CD4-positive, alpha-beta T cell treated with Interleukin-15 for 4 hours (primary cell): ENCODE measurements at places on chromosomes 3 and 15.

GRCh38 chr3:77456431-77456830 is 416.5 kb downstream of the ROBO2 start:
- no peak for DNase-seq

GRCh38 chr3:45497963-45498362 is 96.6 kb upstream of the LIMD1 start:
- DNase-seq: no peak

GRCh38 chr3:5047764-5048419 is 68.7 kb downstream of the BHLHE40 start:
- DNase-seq: no peak

- no peak for DNase-seq
These were observed 21.8 kb upstream of the ERICH6 start for GRCh38 chr3:150725548-150725947.

DNA sequence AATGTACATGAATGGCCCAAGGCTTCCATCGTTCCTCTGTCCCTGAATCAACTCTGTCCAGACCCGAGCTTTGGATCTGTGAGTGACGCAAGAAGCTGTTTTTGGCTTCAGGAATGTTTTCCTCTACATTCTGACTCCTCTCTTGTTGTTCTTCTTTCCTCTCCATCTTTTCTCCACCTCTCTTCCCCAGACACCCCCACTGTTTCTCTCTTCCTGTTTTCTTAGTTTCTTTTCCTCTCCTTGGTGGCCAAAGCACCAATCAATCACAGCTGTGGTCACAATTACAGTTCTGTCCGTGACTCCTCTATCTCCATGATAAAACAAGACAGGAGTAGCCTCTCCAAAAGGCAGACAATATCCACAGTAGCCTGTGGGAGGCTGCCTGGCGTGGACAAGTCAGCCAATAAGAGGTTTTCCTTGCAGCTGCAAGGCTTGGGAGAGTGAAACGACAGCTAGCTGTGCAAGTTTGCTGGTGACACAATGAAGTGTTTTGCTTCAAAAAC is 4.9 kb upstream of the TMEM212 start:
- no peak for DNase-seq

DNA sequence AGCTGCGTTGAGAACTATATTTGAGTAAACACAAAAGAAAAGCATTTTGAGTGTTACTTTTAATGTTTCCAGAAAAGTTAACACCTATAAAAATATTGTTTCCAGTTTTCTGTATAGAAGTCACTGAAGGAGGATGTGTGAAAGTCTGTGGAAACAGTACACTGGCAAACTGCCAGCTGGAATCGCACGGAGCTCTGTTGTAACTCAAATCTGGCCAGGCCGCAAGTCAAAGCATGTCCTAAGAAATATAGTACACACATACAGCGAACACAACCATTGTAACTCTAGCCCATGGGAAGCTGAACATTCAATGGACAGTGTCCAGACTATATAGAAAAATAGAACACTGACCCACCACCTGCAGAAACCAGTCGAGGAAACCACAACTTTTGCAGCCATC is 657.2 kb downstream of the FHIT start:
- no peak for DNase-seq

- DNase-seq: no peak
These were observed 17.1 kb downstream of the VILL start for GRCh38 chr3:38007754-38008090.

DNA sequence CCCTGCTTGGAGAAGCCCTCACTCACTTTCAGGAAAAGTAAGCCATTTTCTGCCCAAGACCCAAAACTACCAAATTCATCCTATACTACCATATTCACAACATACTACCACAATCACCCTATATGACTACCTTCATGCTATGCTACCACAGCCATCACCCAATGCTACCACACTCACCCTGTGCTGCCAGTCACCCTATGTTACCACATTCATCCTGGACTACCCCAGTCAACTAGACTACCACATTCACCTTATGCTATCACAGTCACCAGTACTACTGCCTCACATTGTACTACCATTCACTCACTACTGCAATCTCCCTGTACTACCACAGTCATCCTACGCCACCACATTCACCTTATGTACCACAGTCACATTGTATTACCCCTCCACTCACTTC is 58.4 kb upstream of the CDV3 start:
- DNase-seq: no peak

DNA sequence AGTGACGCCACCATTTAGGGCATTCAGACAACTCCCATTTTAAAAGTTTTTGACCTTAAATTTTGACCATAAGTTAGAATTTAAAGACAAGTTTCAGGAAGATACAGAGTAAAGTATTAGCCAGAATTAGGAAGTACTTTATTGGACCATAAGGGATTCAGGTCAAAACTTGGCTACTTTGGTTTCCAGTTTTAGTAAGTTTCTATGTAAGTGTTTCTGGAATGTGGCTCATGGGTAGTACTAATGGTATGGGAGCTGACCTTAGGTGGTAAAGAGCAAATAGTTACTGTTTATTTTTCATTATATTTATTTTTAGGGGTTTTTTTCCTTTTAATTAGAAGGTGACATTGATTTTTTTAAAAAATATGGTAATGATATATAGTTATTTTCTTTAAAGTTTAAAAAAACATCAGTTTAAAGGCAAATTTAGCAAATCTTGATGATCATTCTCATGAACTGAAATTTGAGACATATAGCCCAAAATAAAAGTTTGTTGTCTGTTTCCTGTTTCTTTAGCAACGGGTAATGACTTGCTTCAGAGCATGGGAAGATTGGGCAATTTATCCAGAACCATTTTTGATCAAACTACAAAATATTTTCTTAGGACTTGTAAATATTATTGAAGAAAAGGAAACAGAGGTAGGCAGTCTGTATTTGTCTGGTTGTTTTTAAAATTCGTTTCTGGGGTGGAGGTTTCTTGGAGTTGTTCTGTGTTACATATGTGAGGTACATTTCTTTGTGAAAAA is 34.3 kb downstream of the U2SURP start:
- no peak for DNase-seq

- DNase-seq: no peak
These were observed 72.0 kb downstream of the RAD18 start for GRCh38 chr3:8891303-8891702.

DNA sequence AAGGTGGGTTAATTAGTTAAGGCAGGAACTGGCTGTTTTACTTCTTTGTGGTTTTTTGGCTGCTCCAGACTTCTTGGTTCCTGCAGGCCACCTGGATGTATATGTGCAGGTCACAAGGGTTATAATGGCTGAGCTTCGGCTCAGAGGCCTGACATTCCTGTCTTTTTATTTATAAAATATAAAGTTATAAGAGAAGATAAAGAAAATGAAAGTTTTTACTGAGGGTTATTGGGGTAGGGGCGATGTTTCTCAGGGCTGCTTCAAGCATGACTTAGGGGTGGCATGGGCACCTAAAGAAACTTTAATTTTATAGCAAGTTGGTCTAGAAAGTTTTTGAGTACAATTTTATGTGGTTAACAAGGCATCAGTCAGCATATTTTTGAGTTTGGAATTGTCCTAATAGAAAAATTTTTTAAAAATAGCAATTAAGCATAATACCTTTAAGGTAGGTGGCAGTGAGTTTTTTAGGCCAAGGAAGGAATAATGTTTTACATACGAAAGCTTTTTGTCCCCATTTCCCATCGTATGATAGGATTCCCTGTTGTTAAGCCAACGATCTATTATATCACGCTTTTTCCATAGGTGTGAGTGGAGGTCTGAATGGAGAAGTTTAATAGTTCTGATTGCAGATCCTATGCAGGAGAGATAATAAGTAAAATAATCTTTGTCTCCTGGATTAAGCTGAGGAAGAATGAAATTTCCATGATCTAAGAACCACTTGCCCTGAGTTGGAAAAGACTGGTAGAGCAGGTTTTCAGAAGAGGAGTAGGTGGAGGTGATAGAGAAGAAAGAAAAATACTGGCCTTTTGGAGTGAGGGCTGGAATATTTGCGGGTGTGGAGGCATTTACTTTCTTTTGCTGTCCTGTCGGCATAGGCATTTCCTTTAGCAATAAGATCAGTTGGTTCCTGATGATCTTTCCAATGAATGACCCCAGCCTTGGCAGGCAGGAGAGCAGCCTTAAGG is 10.1 kb downstream of the STRIT1 start:
- DNase-seq: no peak

DNA sequence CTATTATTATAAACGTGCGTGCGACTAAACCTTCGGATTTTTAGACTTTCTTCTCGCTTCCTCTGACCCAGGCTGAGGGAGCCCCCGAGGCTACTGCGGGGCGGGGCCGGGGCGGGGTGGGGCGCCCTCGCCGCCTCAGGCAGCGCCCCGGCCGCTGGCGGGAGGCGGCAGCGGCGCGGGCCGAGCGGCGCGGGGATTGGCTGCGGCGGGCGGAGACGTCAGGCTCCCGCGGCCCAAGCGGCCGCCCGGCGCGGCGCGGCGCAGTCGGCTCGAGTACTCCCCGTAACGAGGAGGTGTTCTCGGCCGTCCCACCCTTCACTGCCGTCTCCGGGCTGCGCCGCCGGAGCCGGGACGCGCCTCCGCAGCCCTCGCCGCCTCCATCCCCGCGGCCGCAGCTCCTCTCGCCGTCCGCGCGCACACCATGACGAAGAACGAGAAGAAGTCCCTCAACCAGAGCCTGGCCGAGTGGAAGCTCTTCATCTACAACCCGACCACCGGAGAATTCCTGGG is at the start of gene ATP1B3:
TSS of gene ATP1B3 (plus strand) at position 263 of the 510 bp plus-strand sequence. CDS start at position 422, 159 bp downstream.
- DNase-seq: peak; percentile 85

GRCh38 chr3:129023909-129024308 is 22.8 kb downstream of the EFCC1 start:
- DNase-seq: no peak

- DNase-seq: no peak
These were observed 41.7 kb upstream of the IGF2BP2 start for GRCh38 chr3:185866555-185866954.

- no peak for DNase-seq
These were observed 34.6 kb downstream of the FAM174B start for GRCh38 chr15:92620991-92621390.

- no peak for DNase-seq
These were observed 933 bp upstream of the APEH start for GRCh38 chr3:49673121-49673714.

DNA sequence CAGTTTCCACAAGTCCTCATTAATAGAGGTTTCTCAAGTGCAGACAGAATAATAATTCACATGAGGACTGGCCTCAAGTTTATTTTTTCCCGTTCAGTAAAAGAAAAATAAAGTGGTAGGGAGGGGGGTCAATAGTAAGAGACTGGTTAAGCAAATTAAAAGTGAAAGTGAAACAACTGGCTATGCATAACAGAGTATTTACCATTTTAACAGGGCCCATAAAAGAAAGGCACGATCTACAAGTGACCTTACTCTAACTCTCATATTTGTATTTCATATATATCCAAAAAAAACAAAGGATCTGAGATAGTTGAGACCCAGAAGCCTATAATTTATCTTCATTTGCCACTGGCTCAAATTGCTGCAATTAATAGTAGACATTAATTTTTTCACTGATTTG is 686.3 kb downstream of the NTRK3 start:
- DNase-seq: no peak

GRCh38 chr3:23501201-23501802 is 298.2 kb downstream of the UBE2E2 start:
- no peak for DNase-seq

DNA sequence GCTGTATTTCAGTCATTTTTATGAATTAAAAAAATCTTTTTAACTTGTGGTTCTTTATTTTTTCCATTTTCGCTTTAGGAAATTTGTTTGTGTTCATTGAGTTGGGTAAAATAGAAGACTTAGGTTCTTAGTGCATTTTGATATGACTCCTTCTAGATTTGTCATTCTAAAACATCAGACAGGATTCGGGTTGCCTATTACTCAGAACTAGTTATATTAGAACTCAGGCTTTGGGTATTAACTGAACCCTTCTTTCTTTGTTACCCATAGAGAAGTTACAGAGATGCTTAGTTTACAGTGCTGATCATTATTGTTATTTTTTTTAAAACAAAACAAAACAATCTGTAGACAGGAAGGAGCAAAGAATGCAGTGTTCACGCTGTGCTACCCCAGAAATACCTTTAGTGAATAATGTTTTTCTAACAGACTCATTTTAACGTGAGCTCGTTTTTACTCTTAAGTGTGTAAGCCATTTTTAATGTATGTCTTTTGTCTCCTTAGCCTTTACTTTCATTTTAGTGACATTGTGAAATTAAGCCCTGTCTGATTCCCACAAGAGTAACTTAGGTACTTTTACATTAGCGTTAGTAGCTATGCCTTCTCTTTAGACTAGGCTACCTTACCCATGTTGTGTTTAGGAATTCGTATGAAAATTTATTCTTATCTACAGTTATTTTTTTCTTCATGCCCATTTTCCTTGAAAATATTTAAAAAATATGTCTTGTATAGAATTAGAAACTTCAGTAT is 53.4 kb downstream of the CMC1 start:
- no peak for DNase-seq

GRCh38 chr3:112617285-112617684 is 23.7 kb downstream of the CCDC80 start:
- no peak for DNase-seq

DNA sequence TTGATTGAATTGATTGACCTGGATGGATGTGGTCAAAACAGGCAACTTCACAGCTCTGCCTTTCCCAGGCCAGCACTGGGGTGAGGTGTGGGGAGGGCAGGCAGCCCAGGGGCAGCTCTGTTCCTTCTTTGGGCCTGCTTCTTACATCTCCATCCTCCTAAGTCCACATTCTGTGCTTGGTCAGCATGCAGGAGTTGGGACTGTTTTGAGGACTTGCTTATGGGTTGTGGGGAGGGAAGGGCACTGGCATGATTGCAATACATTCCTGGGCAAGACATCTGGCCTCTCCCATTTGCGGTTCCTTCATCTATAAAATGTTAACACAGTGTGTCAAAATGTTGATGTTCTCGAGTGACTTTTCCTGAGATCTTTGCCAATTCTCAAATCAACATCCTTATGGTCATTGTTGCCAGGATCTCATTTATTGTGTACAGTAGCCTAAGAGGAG is 84.1 kb downstream of the ST6GAL1 start:
- no peak for DNase-seq

DNA sequence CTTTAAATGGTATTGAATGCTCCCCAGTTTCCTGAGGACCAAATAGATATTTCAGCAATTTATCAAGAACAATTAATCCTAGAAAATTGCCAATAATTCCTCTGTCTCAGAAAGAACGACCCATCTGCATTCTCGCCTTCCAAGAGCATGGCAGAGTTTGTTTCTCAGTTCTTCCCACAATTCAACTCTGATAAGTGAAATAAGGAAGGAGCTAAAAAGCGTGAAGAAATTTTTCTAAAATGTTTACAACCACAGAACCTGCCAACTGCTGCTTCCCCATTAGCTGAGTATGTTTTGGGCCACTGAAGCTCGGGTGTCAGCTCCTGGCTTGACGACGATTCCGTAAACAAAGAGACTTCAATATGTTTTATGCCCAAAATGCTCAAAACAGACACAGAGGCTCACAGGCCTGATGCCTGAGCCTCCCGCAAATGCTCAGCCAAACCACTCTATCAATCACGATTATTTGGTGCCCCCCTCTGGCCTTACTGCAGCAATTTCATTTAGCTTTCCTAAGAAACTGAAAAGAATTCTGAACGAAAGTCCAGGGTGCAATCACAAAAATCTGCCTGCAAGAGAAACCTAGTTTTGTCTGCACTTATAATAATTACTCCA is 259.2 kb upstream of the CCDC54 start:
- no peak for DNase-seq
